Urothelium cell line (cell line): ENCODE measurements at places on chromosomes 5 and 9.

DNA sequence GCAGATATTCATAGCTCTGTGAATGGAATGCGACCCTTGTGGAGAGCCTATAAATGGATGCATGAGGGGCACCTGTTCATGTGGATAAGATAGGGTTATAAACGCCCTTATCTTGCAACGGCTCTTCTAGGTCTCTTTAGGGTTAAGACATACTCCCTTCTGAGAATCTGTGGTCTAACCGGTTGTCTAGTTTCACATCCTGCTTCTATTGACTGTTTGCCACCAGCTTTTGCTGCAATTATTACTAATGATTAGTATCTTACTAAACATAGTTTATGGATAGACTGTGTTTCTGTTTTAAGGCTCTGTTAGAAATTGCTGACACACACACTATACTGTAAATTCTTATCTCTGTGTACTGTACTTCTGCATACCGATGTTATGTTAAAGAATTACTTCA, 198.9 kb upstream of the CYLC2 start:
- no peak for DNase-seq

- no peak for DNase-seq
Measured at GRCh38 chr9:89701221-89701798, 96.5 kb downstream of the GADD45G start.

DNA sequence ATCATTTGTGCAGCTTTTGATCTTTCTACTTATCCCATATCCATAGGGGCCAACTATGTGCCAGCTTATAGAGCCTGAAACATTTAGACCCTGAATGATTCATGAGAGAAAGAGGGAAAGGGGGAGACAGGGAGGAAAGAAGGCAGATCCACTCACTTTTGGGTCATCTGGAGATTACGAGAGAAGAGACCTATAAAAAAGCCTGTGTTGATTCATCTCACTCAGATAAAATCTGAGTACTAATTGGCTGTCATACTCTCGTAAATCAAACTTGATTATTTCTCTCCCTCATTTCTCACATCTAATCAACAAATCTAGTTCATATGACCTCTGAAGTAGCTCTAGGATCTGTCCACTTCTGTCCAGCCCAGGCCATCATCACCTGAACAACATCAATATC, 137.1 kb downstream of the ARL15 start:
- DNase-seq: no peak

DNA sequence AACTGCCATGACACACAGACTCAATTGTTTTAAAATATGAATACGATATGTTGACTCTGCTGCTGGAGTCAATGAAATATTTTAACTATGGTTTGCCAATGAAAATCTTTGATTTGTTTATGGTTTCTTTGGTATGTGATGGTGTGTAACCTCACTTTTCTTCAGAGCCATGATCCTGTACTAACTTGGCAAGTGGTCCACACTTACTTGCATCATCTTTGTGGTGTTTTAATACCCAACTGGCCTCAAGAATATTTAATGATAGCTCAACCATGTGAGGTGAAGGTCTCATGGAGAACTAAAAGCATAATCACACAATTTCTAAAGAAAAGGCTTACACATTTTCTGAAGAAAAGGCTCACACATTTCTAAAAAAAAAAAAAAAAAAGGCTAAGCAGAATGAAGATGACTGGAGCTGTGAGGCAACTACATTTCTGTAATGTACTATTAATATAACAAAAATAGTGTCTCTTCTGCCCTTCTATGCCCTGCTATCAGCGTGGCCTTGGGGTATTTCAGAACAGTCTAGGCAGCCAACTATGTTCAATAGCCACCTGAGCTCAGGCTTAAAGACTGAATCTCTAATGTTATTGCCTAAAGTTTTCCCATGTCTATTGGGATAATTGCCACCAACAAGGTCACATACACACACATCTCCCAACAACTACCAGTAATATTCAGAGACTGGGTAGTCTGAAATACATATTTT, 395.0 kb downstream of the MLLT3 start:
- no peak for DNase-seq

DNA sequence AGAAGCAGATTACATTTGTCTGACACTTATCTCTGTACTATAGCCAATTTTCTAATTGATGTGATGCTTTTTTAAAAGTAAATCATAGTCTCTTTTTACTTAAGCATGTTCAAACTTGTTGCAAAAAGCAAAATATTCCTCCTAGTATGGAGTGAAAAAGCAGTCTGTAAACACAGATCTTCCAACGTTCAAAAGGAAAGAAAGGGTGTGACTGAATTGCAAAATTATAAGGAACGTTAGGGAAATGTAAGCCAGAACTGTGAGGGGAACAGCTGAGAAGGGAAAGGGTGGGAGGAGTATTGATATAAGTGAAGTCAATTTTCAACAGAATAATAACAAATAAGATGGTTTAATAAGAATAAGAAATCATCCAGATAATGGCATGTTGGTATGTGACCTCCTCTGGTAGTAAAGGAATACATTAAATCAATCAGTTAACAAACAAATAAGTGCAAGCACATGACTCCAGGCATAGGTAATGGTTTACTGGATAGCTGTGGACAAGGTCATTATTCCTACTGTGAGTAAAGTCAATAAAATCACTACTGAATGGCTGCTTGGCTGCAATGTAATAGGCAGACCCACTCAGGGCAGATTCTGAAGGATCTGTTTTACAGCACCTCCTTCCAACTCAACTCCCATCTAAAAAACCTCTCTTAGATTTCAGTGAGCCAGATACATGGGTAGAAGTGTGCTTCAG, 239.1 kb upstream of the NMUR2 start:
- no peak for DNase-seq

GRCh38 chr9:37369671-37370070, 52.8 kb upstream of the GRHPR start:
- no peak for DNase-seq

DNA sequence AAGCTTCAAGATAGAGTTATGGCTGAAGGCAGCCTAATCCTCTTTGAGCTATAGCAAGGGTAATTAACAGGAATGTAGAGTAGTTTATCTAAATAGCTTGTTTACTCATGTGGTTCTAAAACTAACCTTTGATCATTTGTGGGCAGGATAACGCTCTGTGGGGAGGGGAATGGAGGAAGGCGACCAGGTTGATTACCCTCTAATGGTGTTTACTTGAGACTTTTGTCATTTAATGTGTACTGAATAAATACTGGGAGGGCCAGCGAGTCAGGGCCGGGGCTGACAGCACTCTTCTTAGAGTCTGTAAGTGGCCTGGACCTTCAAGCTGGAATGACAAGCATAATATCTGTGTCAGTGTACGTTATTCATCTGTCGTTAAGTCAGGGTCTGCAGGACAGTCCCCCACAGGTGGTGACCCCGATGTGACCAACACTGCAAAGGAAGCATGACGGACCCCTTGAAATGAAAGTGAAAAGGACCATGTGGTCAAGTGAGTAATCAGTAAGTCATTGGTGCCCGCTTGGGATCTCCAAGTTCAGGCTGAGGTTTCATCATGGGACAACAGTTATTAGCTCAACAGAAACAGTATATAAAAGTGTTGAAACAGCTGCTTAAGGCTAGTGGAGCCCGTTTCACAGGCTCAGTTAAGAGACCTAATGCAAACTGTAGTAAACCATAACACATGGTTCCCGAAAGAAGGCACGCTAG, 162.6 kb downstream of the CPLANE1 start:
- no peak for DNase-seq

DNA sequence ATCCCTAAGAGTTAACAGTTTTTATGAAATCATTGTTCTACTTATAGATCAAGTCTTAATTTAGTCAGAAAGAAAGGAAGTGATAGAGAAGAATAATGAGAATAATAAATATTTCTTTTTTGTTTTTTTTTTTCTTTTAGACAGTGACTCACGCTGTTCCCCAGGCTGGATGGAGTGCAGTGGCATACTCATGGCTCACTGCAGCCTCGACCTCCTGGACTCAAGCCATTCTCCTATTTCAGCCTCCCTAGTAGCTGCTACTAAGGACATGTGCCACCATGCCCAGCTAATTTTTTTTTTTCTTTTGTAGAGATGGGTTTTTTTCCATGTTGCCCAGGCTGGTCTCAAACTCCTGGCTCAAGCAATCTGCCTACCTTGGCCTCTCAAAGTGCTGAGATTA, 11.0 kb downstream of the IFNA21 start:
- DNase-seq: no peak

DNA sequence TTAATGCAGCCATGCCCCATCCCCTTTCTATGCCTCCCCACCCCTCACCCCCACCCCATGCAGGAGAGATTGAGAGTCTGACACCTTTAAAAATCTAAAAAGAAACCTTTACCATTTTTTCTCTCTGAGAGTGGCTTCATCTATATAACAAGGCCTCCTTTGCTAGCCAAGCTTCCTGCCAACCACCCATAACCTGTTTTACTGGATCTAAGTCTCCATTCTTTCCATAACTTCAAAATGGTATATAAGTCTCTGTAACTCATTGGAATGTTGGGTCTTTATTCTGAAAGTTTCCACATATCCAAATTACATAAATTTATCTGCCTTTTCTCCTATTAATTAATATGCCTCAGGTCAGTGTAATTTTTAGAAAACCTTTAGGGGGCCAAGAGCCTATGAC, 1174.0 kb downstream of the MAT2B start:
- DNase-seq: no peak

DNA sequence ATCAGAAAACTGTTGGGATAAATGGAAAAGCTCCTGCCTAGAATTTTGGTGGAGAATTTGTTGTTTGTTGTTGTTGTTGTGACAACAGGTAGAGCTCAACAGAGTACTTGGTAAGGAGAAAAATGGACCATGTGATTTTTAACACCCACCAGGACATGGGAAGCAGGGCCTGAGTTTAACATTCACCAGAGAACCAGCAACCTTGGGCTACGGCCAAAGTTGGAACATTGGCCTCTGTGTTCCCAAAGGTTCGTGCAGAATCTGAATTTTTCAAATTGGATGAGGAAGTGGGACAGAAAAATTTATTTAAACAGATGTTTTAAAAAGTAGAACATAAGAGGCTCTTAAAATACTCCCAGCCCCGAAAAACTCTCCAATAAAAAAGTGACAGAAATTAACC, 127.0 kb downstream of the GNA14 start:
- DNase-seq: no peak

GRCh38 chr9:75242426-75242825, 154.1 kb downstream of the OSTF1 start:
- no peak for DNase-seq

DNA sequence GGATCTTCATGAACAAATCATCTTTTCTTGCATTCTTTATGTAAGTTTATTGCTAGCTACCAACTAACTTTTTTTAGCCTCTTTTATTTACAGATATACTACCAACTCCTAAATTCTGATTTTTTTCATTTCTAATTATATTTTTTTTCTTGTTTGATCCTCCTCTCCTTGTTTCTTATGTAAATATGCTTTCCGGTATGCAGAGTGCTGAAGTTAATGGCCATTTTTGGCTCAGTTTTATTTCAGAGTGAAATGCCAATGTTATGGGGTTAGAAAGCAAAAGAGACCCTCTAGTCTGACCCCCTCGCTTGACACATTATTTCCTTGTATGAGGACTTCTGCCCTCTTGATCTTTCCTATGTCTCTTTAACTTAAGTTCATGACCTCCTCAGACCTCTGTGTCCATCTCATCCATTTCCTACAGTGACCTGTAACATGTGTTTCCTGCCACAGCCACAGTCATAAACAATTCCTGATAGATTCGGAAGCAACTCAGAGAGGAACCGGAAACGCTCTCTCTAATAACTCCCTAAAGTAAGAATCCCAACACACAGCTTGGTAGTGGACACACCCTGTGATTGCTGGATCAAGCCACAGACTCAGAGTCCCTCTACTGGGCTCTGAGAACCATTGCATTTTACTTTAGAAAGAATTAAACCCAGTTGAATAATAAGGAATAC, 42.9 kb upstream of the AFAP1L1 start:
- peak; percentile 80 for DNase-seq

DNA sequence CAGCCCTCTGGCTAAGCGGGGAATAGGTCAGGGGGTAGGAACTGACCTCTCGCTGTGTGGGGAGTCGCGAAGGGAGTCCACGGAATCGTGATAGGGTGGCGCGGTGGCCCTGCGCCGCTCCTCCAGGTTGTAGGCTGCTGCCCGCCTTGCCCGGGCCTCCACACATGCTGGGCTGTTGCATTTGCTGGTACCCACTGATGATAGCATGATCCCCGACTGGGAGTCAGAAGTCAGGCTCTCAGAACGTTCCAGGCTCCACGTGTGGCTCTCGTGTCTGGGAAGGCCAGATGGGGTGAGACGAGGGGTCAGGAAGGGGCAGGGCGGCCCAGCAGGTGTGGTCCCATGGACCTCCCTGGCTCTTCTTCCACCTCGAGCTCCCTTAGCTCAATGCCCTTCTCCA, 56.0 kb downstream of the PSD2 start:
- no peak for DNase-seq

- no peak for DNase-seq
Measured at GRCh38 chr5:137148655-137149054, 350.5 kb downstream of the SPOCK1 start.

DNA sequence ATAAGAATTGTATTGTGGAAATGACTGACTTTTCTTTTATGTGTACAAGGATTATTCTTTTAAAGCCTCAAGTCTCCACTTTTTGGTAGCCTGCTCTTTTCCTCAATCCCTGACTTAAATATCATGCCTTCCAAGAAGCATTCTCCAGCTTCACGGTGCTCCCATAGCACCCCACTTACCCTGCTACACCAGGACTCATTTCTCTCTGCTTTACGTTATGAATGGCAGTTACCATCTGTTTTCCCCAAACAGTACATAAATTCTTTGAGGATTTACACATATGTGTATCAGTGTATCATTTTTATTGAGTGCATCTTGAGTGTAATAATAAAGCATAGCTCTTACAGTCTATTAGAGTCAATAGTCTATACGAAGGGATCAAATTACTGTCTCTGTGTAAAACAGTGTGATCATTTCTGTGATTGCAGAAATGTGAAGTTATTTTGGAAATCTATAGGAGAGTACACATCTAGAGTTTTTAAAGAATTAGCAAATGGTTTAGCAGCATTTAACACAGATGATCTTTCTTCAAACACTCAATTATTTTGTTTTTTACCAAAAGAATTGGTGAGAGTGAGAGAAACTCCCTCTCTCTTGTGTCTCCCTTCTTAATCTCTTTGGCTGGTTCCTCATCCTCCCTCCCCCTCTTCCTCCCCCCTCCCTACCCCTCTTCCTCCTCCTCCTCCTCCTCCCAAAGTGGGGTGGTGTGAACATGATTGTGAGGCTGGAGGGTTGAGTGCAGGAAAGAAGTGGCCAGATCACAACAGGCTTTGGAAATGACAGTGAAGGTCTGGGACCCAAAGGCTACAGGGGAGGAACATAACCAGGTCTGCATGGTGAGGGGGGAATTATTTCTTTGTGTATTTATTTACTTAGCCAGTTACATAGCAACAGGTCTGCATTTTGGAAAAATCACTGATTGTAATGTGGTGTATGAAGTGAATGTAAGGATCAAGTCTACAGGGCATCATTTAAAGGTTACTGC, 27.6 kb upstream of the ECM2 start:
- no peak for DNase-seq

GRCh38 chr5:90293931-90294330, 115.6 kb downstream of the CETN3 start:
- peak; percentile 9 for DNase-seq

- no peak for DNase-seq
Measured at GRCh38 chr5:140707812-140708211, 7.6 kb downstream of the ZMAT2 start.

GRCh38 chr9:23492126-23493002, 333.7 kb downstream of the ELAVL2 start:
- peak; percentile 32 for DNase-seq
